IMR-90 (cell line): ENCODE measurements at places on chromosomes 2 and 18.
A peak's percentile ranks its signal among the peaks of the same experiment; 100 is the strongest.

GRCh38 chr2:11127761-11128160 is 27.5 kb upstream of the SLC66A3 start:
- no peaks in the 10 kb centered on the region for H3K27me3 ChIP-seq
- no peak overlapping the region for H3K27ac ChIP-seq
- H3K4me1 ChIP-seq = peaks cover 7% of the 10 kb centered on the region
- no peak overlapping the region for H3K4me3 ChIP-seq

DNA sequence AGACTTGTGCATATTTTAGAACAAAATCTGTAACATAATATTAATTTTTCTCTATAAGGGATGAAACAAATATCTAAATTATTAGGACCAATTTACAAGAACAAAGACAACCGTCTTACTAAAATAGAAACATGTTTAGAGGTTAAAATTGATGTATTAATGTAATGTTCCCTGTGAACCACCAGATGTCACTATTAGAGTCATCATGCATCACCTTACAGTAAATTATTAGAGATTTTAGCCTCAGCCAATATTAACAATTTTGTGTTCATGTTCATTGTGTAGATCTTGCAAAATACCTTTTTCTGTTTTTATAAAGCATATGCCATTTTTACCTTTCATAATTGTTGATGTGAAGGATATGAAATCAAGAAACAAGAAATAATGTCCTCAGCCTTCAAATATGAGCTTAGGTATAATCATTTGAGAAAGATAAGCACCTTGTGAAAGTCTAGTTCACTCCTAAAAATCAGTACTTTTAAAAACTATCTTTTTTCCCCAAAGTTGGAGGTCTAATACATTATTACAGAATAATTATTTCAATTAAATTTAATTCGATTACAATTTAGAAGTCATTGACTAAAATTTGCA is 344.3 kb upstream of the KCNH7 start:
- DNase-seq = peak; percentile 32
- peaks cover 2% of the 10 kb centered on the region; the same call in 1 of the 2 replicates for H3K27me3 ChIP-seq
- H3K4me3 ChIP-seq = no peak overlapping the region
- H3K27ac ChIP-seq = no peak overlapping the region
- H3K36me3 ChIP-seq = no peaks in the 10 kb centered on the region

GRCh38 chr18:44579028-44579702 is 101.5 kb upstream of the SETBP1 start:
- H3K36me3 ChIP-seq = no peaks in the 10 kb centered on the region
- no peaks in the 10 kb centered on the region for H3K27me3 ChIP-seq
- no peak overlapping the region for H3K27ac ChIP-seq

GRCh38 chr2:9652898-9653479 is 22.2 kb upstream of the YWHAQ start:
- peaks cover 2% of the 10 kb centered on the region for H3K27me3 ChIP-seq
- DNase-seq = no peak
- peaks cover 20% of the 10 kb centered on the region for H3K4me1 ChIP-seq
- H3K36me3 ChIP-seq = no peaks in the 10 kb centered on the region
- H3K4me3 ChIP-seq = no peak overlapping the region

- no peaks in the 10 kb centered on the region for H3K36me3 ChIP-seq
- no peak overlapping the region for H3K27ac ChIP-seq
- H3K4me3 ChIP-seq = no peak overlapping the region
These were observed 31.0 kb downstream of the CENPA start for GRCh38 chr2:26816893-26817292.

DNA sequence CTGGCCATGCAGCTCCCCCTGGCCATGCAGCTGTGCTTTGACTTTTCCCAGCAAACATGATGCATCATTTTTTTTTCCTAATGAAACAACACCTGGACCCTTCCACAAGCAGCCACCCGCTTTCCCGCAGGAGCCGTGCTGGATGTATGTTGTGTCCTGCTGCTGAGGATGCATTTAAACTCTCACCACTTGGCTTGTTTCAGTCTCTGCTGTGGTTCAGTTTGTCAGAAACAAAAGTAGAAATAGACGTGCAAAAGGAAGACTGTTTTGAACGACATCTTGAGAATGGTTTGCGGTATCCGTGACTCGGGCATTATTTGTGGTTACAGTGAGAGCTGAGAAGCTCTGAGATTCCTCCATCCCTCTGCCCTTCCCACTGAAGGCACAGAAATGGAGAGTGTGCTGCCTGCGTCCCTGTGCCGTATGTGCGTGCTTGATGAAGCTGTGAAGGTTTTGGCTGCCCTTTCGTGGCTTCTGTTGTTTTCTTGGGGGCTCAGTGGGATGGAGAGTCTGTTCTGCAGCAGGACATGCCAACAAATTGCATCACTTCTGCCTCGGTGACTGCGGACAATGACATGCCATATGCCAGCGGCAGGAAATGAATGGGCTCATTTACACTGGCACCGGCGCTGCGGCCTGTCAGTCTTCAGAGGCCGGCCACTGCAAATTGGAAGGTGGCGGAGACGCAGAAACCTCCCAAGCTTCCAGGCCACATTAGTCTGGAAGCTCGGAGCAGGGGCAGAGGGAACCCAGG is 417.7 kb upstream of the SALL3 start:
- no peak overlapping the region for H3K27ac ChIP-seq
- no peak for DNase-seq
- no peaks in the 10 kb centered on the region for H3K4me1 ChIP-seq
- no peaks in the 10 kb centered on the region for H3K27me3 ChIP-seq
- no peak overlapping the region for H3K4me3 ChIP-seq

GRCh38 chr2:135664623-135665068 is 77.0 kb upstream of the UBXN4 start:
- peaks cover 4% of the 10 kb centered on the region; the same call in 1 of the 2 replicates for H3K36me3 ChIP-seq
- peaks cover 5% of the 10 kb centered on the region for H3K4me1 ChIP-seq
- H3K4me3 ChIP-seq = no peak overlapping the region
- H3K27ac ChIP-seq = no peak overlapping the region
- peak; percentile 29 for DNase-seq

GRCh38 chr2:208266936-208267335 is 881 bp downstream of the PIKFYVE start:
- no peaks in the 10 kb centered on the region for H3K27me3 ChIP-seq
- H3K36me3 ChIP-seq = peaks cover 2% of the 10 kb centered on the region; the same call in 1 of the 2 replicates
- H3K4me3 ChIP-seq = peak overlapping the region; percentile 98

GRCh38 chr2:239640210-239640609 is 239.4 kb upstream of the HDAC4 start:
- no peaks in the 10 kb centered on the region for H3K27me3 ChIP-seq
- no peaks in the 10 kb centered on the region for H3K4me1 ChIP-seq
- H3K4me3 ChIP-seq = no peak overlapping the region
- no peak for DNase-seq
- H3K36me3 ChIP-seq = no peaks in the 10 kb centered on the region

GRCh38 chr2:257429-257828 is 6.4 kb downstream of the SH3YL1 start:
- H3K4me1 ChIP-seq = peaks cover 5% of the 10 kb centered on the region
- no peaks in the 10 kb centered on the region for H3K27me3 ChIP-seq
- no peak overlapping the region for H3K4me3 ChIP-seq
- no peak for DNase-seq

DNA sequence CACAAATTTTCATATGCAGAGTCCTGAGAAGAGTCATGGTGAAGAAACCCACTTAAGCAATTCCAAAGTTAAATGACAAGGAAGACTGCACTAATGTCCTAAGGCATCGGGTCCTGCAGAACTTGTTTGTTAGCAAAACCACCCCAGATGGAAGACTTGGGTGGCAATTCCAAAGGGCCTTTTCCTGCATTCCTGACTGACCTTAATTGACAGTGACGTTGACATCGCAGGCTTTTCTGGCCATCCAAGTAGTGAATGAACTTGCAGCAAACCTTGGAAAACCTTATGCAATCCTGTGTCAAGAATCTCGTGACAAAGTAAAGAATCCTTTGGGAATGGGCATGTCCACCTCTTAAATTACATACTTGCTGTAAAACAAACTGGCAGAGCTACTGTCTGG is 112.5 kb upstream of the SH3BP4 start:
- H3K27ac ChIP-seq = no peak overlapping the region
- no peak overlapping the region for H3K4me3 ChIP-seq

DNA sequence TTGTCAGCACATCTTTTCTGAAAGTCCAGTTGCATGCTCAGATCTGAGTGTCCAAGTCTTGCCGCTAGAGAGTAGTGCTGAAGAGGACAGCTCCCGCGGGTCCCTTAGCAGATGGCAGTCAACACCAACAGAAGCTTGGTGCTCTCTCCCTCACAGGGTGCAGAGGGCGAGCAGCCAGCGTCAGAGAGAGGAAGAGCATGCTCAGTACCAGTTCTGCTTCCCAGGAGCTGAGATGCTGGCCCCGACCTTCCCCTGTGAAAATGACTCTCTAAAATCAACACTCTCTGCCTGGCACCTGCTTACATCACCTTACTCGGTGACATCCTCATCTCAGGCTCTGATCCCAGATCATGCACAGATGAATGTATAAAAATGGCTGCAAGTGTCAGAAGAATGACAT is 86.0 kb upstream of the TWIST2 start:
- no peak overlapping the region for H3K27ac ChIP-seq
- no peak overlapping the region for H3K4me3 ChIP-seq
- peak; percentile 32 for DNase-seq
- peaks cover 3% of the 10 kb centered on the region for H3K27me3 ChIP-seq

GRCh38 chr2:17231394-17231965 is 286.8 kb downstream of the RAD51AP2 start:
- H3K4me1 ChIP-seq = no peaks in the 10 kb centered on the region
- no peak overlapping the region for H3K27ac ChIP-seq
- no peak for DNase-seq
- no peaks in the 10 kb centered on the region for H3K27me3 ChIP-seq
- no peak overlapping the region for H3K4me3 ChIP-seq
- H3K36me3 ChIP-seq = no peaks in the 10 kb centered on the region

DNA sequence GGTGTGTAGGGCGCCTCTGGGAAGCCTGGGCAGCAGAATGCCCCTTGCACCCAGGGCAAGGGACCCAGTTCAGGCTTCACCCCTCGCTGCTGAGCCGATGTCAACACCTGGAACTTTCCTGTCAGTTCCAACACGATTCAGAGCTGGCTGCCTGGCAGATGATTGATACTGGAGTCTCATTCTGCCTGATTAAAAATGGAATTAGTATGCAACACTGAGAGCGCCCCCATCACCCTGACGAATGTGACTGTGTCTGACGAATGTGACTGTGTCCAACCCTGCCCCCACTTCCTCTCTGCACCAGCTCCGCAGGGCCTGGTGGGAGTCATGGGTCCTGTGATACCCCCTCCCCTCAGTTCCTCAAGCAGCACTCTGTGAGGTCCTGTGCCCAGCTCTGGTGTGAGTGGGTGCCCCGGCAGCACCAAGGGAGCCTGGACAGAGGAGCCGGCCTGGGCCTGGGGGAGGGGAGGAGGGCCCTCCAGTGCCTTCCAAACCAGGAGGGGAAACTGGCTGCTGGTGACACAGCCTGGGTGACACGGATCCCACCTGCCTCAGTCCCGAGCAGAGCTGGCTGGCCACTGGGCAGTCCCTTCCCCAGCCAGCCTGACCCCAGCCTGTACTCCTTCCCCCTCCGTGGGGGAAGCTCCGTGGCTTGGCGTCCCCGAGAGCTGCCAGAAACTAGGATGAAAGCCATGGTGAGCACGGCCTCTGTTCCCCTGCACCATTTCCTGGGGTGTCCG is 41.4 kb upstream of the ALPP start:
- no peak overlapping the region for H3K4me3 ChIP-seq
- H3K27ac ChIP-seq = no peak overlapping the region
- no peaks in the 10 kb centered on the region for H3K27me3 ChIP-seq
- DNase-seq = no peak
- H3K36me3 ChIP-seq = no peaks in the 10 kb centered on the region

GRCh38 chr2:118774458-118775133 is 72.9 kb downstream of the EN1 start:
- H3K27ac ChIP-seq = no peak overlapping the region
- H3K36me3 ChIP-seq = no peaks in the 10 kb centered on the region
- peak overlapping the region; percentile 49 for H3K4me3 ChIP-seq
- H3K27me3 ChIP-seq = peaks cover 16% of the 10 kb centered on the region
- peak; percentile 7 for DNase-seq
- no peaks in the 10 kb centered on the region for H3K4me1 ChIP-seq

GRCh38 chr18:37805773-37806404 is 240.3 kb upstream of the CELF4 start:
- no peaks in the 10 kb centered on the region for H3K27me3 ChIP-seq
- H3K27ac ChIP-seq = no peak overlapping the region
- H3K4me1 ChIP-seq = no peaks in the 10 kb centered on the region
- DNase-seq = no peak

DNA sequence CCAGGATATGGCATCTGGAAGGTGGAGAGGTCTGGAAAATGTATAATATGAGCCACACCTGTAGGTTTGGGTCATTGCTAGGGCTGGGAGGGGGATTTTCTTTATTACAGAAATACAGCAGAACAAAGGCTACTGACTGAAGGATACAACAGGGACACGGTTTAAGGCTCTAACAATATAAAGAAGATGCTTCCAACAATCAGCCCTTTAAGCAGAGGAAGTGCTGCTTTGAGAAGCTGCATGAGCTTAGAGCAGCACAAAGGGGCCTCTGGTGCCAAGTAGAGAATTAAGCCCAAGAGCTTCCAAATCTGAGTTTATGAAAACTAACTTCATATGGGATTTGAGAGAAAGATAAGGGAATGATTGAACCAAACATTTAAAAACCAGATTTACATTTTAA is 174.5 kb upstream of the RMP24 start:
- no peaks in the 10 kb centered on the region for H3K36me3 ChIP-seq
- no peak overlapping the region for H3K4me3 ChIP-seq
- no peaks in the 10 kb centered on the region for H3K4me1 ChIP-seq
- no peak overlapping the region for H3K27ac ChIP-seq
- no peak for DNase-seq

DNA sequence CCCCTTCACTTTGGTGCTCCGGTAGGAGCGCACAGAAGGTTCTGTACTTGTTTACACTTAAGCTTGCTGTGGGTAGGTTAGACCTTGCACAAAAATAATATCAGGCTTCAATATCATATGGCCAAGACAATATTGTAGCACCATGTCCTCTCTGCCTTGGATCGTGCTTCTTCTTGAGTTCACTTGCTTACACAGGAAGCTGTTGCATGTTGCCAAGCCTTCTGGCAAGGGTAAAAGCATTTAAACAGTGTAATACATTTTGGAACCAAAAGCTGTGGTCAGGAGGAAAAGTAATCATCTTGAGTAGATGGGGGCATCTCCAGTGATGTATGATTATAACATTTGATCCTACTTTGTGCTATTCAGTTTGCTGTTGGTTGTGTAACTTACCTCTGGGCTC is 197.5 kb downstream of the LTBP1 start:
- peaks cover 36% of the 10 kb centered on the region for H3K36me3 ChIP-seq
- no peaks in the 10 kb centered on the region for H3K27me3 ChIP-seq
- DNase-seq = no peak
- peak overlapping the region; percentile 32; the same call in 1 of the 2 replicates for H3K27ac ChIP-seq
- no peak overlapping the region for H3K4me3 ChIP-seq
- peaks cover 37% of the 10 kb centered on the region for H3K4me1 ChIP-seq

GRCh38 chr2:1418566-1418965 is 5.3 kb downstream of the TPO start:
- H3K4me1 ChIP-seq = no peaks in the 10 kb centered on the region
- no peak for DNase-seq
- H3K27me3 ChIP-seq = no peaks in the 10 kb centered on the region
- no peaks in the 10 kb centered on the region for H3K36me3 ChIP-seq

GRCh38 chr18:48396561-48396960 is 12.6 kb downstream of the ZBTB7C start:
- no peaks in the 10 kb centered on the region for H3K36me3 ChIP-seq
- no peak for DNase-seq
- no peaks in the 10 kb centered on the region for H3K4me1 ChIP-seq
- no peak overlapping the region for H3K4me3 ChIP-seq
- no peak overlapping the region for H3K27ac ChIP-seq
- peaks cover 52% of the 10 kb centered on the region for H3K27me3 ChIP-seq

- H3K36me3 ChIP-seq = no peaks in the 10 kb centered on the region
- no peak overlapping the region for H3K27ac ChIP-seq
- no peak overlapping the region for H3K4me3 ChIP-seq
- no peak for DNase-seq
These were observed 415.9 kb downstream of the NBAS start for GRCh38 chr2:15145046-15145817.
